OCI-M1 (cell line): ENCODE measurements at places on chromosomes 7 and 10.
A peak's percentile ranks its signal among the peaks of the same experiment; 100 is the strongest.

- DNase-seq, result no peak
Measured at GRCh38 chr10:119022846-119023552, 6.5 kb upstream of the NANOS1 start.

DNA sequence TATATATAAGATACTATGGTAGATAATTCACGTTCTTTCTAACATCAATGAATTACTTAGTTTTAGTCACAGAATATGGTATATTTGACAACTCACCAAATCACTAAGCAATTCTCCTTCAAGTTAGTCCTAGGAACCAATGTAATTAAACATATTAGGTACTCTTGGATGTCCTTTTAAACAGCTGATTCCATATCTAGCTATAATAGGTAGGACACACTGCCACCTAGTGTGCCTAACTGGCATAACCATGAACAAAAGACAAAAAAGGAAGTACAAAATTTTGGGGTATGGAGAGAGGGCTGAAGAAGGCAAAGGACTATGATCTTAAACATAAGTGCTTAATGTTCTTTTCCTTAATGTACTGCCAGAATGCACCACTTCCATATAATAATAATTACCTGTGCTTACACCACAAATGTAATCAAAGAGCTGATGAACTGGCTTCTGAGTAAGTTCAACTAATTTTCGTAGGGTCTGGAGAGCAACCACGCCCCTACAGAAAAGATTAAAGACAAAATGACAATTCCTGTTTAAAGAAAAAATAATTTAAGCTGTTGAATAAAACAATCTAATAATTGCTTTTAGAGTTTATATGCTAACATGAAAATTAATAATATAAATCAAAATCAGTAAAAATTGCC, 28.7 kb downstream of the PNPLA8 start:
- peak; percentile 69 for DNase-seq

DNA sequence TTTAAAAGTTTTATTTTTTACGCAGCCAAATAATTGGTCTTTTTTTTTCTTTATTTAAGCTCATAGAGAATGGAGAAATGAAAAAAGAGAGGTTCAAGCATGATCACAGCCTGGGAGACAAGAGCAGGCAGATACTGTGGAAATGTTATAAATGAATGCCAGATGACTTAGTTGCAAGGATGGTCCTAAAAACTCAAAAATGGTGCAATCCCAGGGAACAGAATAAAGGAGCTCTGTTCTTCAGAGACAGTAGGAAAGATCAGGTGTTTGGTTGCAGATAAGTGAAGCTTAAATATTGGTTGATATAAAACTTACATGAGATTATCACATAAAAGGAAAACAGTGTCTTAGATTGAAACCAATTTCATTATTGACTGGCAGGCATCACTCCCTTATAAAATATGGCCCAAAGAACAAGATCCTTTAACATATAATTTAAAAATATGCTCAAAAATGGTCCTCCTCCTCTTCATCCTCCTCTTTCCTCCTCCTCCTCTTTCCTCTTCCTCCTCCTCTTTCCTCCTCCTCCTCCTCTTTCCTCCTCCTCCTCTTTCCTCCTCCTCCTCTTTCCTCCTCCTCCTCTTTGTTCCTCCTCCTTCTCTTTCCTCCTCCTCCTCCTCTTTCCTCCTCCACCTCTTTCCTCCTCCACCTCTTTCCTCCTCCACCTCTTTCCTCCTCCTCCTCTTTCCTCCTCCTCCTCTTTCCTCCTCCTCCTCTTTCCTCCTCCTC, 18.6 kb downstream of the GNAT3 start:
- no peak for DNase-seq

- no peak for DNase-seq
Measured at GRCh38 chr10:33134011-33134751, 176.2 kb upstream of the ITGB1 start.

GRCh38 chr10:43174969-43175368, 36.7 kb downstream of the CSGALNACT2 start:
- peak; percentile 27 for DNase-seq
